NCI-H2171 (cell line): ENCODE measurements at places on chromosomes 6 and 20.

DNA sequence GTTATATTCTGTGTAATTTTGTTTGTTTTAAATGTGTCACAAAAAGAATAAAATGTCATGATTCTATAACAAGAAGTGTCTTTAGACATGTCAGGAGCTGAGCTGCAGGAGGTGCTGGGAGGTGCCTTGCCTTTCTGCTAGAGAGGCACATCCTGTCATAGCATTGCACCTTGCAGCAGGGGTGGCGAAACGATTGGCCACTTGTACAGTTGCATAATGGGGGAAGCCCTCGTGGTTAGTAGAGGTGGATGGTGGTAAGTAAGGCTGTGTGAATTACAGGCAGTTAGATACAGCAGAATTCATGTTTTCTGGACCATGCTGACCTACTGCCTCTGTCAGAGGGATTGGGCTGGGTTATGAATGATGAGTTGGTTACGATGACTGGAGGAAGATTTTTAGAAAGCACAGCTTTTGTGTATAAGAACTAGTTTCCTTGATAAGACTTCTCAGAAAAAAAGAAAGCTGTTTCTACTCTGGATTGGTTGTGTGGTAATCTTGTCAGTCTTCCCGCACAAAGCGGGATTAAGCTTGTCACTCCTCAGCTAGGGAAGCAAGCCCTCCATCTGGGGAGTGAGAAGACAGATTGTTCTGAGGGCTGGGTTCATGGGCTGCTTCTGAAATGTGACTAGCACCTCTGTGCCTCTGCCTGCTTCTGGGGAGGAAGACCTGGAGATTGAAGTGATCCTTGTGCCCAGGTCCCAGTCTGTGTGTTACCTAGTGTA lies 74.9 kb downstream of the FOXO3 start:
- DNase-seq: no peak

- DNase-seq: no peak
These were observed 25.9 kb downstream of the METTL24 start for GRCh38 chr6:110332281-110332680.

DNA sequence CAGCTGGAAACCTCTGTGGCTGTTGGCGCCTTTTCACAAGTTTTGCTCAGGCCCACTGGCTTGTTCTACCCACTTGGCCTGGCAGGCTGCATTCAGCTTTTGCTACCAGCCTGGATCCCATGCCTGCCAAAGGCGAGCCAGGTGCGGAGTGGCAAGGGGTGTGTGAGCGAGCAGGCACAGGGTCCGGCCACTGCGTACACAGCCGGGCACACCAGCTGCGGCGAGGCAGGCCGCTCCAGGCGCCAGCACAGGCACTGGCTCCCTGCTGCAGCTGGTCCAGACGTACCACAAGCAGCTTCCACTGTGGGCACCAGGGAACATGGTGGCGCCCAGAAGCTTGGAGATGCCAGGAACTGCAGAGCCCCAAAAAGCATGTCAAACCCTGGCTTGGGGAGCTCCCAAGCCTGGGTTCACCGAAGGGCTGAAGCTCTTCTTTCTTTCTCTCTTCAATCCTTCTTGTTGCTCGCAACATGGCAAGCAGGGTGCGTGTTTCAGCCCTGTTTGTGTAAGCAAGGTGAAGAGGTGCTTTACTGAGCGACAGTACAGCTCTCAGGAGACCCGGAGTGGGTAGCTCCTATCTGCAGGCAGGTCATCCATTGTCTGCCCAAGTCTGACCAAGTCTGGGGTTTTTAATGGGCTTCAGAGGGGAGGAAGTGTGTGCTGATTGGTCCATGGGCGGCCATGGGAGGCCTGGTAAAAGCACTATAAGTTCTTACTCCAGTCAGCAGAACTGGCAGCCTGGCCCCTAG lies 32.6 kb upstream of the GRM4 start:
- DNase-seq: no peak

GRCh38 chr20:42484335-42484734 lies 705.4 kb downstream of the PTPRT start:
- DNase-seq: no peak

GRCh38 chr6:4174042-4174441 lies 38.7 kb upstream of the ECI2 start:
- DNase-seq: no peak

DNA sequence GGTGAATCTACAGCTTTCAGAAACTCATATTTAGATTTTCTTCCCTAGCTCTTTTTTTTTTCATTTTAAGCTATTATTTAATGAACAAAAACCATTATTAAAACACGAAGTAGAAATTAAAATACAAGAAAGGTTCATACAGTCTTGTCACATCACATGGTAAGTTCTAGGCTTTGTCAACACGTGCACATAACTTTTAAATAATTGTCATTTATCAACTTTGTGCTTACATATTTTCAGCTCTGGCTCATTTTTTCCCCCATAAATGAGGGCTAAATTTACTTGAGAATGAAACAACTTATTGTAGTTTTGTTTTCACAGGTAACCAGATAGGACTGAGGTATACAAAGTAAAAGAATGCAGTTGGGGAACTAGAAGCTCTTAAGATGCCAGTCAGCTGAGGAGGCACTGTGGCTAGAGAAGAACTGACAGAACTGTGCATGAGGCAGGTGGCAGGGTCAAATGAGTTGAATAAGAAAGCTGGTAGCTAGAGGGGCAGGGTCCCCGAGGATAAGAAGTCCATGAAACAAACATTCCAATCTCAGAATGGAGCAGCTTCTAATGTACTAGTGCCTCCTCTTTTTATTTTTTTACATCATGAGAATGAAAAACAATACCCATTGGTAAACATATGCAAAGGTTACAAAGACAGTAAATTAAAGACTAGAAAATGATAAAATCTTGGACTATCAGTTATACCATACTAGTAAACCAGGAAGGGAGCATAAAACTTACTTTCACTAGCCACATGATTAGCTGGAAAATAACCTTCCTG lies 141.5 kb downstream of the MYB start:
- no peak for DNase-seq

DNA sequence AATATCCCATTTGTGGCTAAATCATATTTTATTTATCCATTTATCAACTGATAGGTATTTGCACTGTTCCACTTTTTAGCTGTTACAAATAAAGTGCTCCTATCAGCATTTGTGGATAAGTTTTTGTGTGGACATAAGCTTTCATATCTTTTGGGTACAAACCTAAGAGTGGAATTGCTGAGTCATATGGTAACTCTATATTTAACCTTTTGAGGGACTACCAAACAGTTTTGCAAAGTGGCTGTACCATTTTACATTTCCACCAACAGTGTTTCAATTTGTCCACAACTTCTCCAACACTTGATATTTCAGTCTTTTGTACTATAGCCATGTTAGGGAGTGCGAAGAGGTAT lies 23.6 kb upstream of the ECHDC1 start:
- no peak for DNase-seq

GRCh38 chr20:4160761-4161305 lies 145.5 kb upstream of the RNF24 start:
- DNase-seq: no peak

- DNase-seq: no peak
These were observed 1049.5 kb upstream of the EPHA7 start for GRCh38 chr6:94468830-94469229.
